Anterior cingulate cortex (tissue), 58 donors: ENCODE measurements at places on chromosomes 2 and 18.

DNA sequence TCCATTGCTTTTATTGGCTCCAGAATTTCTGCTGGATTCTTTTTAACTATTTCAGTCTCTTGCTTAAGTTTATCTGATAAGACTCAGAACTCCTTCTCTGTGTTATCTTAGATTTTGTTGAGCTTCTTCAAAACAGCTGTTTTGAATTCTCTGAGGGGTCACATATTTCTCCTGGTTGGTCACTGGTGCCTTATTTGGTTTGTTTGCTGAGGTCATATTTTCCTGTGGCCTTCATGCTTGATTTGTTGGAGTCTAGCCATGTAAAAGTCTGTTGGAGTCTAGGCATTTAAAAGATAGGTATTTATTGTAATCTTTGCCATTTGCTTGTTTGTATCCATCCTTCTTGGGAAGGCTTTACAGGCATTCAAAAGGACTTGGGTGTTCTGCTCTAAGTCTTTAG, 398.7 kb downstream of the DSEL start:
- DNase-seq: no peak

DNA sequence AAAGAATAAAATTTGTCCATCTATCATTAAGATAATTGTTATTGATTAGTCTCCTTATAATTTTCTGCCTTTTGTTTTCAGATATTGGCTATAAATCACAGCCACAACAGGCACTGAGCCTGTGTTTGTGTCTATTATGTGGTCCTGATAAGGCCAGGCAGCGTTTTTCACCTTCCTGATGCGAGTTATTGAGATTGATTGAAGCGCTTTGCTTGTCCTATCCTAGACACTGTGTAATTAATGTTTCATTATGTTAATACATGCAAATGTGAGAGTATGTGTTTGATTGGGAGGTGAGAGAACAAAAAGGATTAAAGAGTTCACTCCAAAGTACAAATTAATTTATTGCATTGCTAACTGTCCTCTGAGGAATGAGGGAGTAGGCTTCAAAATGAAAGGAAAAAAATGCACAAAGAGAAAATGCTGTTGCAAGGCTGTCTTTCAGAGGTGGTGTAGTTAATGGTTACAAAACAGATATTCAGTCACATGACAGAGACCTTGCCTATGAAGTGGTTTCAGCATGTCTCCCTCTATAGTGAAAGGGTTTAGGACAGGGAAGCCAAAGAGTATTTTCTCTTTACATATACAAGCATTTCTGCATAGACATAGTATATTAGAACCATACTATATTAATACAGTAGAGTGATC, 391.1 kb downstream of the DCC start:
- no peak for DNase-seq

GRCh38 chr2:218833023-218833609, 1.5 kb upstream of the PRKAG3 start:
- DNase-seq: no peak

GRCh38 chr2:147108548-147108947, 736.3 kb upstream of the ACVR2A start:
- DNase-seq: no peak

DNA sequence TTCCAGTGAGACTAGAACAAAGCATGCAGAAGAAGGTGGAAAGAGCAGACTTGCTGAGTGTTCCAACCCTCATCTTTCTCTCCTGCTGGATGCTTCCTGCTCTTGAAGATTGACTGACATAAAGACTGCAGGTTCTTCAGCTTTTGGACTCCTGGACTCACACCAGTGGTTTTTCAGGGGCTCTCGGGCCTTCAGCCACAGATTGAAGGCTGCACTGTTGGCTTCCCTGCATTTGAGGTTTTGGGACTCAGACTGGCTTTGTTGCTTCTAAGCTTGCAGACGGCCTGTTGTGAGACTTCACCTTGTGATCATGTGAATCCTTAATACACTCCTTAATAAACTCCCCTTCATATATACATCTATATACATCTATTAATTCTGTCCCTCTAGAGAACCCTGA, 20.4 kb downstream of the VRK2 start:
- DNase-seq: no peak

DNA sequence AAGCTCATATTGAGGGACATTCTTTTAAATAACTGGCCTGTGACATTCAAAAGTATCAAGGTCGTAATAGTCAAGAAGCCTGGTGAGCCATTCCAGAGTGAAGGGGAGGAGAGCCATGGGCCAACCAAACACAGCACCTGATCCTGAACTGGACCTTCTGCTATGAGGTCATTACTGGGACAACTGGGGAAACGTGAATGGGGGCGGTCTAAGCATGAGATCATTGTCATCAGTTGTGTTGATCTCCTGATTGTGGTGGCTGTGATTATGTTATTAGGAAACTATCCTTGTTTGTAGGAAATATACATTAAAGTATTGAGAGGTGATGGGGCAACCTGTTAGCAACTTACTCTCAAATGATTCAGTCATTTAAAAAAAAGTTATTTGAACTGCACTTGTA, 79.3 kb downstream of the FBXO15 start:
- no peak for DNase-seq

- DNase-seq: no peak
These were observed 94.9 kb upstream of the PXDN start for GRCh38 chr2:1839066-1839756.

DNA sequence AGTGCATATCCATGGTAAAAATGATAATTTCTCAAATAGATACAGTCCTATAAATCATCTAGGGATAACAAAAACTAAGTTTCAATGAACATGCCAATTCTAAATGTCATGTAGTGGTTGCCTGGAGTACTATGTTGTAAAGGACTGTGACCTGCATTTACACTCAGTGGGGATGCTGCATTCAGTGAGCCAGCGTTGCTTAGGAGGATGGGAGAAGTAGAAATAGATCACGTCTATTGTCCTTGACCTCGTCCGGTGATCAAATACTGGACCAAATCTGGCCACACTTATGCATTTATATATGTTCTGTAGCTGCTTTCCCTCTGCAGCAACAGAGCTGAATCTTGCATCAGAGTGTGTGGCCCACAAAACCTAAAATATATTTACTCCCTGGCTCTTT, 139.0 kb upstream of the ETAA1 start:
- no peak for DNase-seq

- peak; percentile 58 for DNase-seq
These were observed 3.1 kb downstream of the BCL11A start for GRCh38 chr2:60550178-60550983.

- DNase-seq: no peak
These were observed 21.2 kb upstream of the PMAIP1 start for GRCh38 chr18:59878644-59879043.

- DNase-seq: no peak
These were observed 135.9 kb upstream of the ARL4C start for GRCh38 chr2:234632527-234633391.

GRCh38 chr2:45643095-45643494, 8.4 kb upstream of the PRKCE start:
- DNase-seq: no peak

DNA sequence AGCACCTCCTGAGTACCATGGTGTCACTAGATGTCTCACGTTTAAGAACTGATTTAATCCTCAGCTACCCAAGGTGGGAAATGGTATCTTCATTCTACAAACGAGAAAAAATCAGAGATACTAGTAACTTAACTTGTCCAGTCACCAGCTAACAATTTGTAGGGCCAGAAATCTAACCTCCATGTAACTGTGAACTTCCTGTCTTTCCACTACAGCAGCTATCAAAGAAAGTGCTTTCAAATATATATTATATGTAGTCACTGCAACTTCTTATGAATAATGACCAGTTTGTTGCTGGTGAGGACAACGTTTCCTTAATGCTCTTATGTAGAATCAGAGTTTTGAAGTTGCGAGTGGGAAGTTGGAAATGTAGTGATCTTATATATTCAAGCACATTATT, 1.9 kb downstream of the REV1 start:
- no peak for DNase-seq

DNA sequence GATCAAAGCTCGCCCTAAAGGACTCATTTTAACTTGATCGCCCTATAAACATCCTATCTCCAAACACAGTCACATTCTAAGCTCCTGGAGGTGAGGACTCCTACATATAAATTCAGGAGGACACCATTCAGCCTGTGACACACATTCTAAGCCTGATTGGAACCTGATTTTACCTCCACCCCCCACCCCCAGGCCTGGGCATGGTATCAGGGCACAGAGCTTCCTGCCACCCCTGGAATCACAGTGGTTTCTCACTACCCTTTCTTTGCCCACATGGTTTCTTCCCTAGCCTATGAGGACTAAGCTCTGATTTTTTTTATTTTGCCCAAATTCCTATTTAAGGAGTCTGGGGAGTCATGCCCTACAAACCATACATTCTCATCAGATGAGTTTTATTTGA, 428.1 kb upstream of the ID2 start:
- no peak for DNase-seq

GRCh38 chr2:231436957-231437356, 27.3 kb downstream of the NCL start:
- DNase-seq: no peak

- DNase-seq: no peak
These were observed 86.6 kb upstream of the APCDD1 start for GRCh38 chr18:10367836-10368235.

- DNase-seq: no peak
These were observed 73.7 kb upstream of the RMDN2 start for GRCh38 chr2:37851428-37851827.

DNA sequence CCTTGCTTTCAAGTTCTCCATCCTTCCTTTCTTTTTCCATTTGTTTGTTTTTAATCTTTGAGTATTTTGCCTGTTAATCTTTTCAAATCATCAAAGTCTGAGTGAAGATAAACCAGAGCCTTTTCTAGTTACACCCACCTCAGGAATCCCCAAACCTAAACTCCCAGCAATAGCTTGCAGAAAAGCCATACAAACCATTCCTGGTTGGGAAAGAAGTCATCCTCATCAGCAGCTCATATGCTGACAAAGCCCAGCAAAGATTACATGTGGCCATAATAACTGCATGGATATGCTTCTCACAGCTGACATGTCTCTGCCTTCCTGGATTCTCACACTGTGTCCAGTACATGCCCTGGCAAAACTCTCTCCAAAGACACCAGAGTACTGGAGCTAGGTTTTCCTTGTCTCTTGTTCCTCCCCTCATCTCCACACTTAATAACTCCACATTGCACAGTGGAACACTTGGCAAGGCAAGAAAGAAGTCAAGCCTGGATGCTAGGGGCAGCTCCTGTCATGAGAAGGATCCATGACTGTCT, 126.4 kb upstream of the TLK1 start:
- no peak for DNase-seq

DNA sequence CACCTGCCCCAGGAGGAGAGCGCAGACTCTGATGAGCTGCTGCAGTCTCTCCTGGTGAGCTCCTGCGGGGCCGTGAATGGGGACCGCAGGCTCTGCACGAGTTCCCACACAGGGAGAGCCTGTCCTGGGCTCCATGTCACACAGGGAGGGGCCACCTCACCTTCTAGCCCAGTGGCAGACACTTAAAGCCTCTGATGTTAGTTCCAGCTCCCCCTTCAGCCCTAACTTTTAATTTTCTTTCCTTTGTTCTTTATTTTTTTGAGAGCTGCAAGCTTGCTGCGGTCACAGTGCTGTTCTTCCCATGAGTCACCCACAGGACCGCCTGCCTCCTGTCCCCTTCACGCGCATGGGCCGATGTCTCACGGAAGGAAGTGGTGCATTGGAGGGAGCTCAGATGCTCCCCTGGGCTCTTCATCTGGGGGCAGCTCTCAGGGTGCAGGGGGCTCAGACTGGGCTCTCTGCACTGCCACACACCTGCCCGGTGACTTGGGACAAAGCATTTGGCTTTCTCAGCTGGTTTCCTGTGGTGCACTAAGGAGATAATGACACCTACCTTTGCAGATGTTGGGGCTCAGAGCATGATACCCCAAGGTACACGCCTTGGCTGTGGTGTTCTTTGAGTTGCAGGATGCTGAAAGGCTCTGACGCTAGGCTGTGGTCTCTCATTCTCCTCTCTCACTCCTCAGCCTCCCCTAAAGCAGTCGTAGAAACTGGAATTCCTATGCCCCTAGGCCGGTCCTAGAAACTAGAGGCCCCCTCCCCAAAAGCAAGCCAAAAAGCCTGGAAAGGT, 37.2 kb upstream of the PXDN start:
- DNase-seq: no peak

- no peak for DNase-seq
These were observed 60.1 kb downstream of the SPIRE1 start for GRCh38 chr18:12597760-12598159.

DNA sequence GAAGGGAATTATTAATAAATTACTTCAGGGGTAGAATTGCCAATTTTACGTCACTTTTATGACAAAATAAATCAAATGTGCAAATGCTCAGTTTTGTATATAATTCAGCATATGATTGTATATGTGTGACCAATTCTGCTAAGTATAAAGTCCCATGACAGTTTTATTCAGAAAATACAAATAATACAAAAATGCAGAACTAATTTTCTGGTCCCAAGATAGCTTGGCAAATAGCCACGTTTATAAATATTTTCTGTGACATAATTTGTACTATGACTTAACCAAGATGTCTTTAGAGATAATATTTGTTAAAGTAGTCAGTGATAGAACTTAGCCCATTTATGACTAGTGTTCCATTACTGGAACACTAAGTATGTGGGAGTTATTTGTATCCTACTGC, 24.2 kb upstream of the CAB39 start:
- DNase-seq: no peak

DNA sequence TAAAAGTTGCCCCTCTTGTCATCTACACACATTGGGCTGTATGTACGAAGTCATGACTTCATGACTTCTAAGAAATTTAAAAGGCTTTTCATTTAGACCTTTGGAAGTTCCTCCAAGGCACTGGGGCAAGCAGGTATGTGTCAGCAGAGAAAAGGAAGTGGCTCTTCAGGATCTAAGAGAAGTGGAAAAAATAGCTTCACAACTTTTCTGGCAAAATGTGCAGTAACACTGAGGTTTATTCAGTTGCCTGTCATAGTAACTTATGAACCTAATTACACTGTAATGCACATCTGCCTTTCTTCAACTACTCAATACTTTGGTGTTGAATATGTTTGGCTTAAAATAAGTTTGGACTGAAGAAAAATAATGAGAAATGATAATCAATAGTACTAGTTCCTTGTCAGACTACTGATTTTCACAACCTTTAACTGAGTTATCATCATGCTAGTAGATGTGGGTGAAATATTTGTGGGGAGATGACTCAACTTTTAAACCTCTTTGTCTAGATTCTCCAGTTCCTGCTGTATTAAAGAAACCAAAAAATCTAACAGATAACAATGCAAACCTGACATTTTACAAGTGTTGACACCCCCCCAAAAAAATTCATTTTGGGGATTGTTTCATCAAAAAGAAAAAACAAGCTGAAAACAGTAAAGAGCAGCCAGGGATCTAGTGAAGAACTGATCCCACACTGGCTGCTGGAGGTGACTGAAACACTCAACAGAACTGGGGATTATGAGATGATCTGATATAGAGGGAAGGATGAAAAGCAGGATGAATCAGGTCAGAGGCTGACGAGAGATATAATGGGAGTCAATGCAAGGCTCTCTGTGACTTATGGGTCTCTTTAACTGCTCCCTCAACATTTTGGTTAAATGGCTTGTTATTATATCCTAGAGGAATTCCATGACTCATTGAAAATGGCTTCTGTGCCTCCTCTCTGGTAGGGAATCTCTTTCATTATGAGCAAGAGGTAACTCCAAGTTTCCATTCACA, 84.6 kb downstream of the COLEC12 start:
- no peak for DNase-seq

GRCh38 chr2:32161296-32161695, 4.4 kb upstream of the SLC30A6 start:
- no peak for DNase-seq
